ENCODE measurements at places on chromosomes 3 and 15.

GRCh38 chr3:35707904-35708303 lies 68.6 kb downstream of the ARPP21 start:
- peak; percentile 1 for DNase-seq

DNA sequence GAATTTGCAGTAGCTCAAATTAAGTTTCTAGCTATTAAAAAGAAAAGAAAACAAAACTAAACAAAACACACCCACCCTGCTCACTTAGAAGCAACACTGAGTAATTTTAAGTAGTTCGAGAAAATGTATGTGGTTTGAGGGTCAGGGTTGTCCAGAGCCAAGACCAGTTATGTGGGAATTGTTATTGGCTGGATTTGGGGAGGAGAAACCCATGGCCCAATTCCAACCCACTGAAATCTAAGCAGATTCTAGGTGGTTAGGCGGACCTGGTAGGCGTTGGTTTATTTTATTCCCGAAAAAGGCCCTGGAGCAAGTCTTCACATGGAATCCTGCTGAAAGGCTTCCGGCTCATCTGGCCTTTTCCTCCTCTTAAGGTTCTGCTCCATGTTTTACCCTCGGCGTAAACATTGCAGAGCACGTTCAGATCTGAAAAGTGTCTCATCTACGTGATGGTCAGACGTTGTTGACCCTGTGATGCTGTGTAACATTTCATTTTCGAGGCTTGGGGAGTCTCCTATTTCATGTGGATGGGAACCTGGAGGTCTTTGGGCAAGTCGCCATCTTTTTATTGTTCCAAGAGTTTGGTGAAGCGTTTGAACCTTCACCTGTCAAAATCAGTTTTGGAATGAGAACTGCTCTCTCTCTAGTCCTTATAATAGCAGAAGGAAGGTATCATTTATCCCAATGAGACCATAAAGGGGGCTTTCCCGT lies 64.0 kb downstream of the FLNB start:
- DNase-seq, result peak; percentile 71

DNA sequence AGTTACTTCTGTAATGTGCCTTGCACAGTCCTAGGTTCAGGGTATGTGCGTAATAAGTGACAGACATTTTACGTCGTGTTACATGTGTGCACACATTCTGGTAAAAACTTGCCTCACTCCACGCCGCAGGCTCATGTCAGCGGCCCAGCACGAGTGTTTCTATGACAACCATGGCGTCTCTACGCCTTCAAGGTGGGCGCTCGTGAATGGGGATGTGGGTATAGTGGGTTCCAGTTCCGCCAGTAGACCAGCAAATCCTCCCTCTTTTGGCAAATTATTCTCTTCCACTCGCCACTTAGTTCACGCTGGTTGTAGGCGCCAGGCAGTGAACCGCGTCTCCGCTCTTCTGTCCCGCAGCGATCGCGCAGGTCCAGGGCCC lies 40.3 kb downstream of the CHST14 start:
- DNase-seq, result peak; percentile 27

- DNase-seq, result peak; percentile 84
Observed at GRCh38 chr3:161914703-161915417, 418.3 kb downstream of the OTOL1 start.

GRCh38 chr3:49007771-49008528 lies 759 bp downstream of the WDR6 start:
- peak; percentile 81 for DNase-seq

DNA sequence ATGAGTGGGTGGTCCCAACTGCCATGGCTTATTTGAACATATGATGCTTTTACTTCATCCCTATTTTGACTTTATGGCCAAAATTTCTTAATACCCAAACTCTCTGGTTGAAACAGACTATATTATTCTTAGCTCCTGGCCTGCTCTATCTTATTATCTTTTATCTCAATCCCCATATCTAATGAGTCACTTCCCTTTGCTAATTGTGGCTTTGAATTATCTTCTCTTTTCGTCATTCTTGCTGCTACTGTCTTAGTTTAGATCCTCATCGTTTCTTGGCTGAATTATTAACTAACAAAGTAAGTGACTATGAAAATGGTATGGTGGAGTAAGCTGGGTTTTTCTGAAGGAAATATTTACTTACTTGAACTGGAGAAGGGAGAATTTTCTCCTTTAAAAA lies 28.2 kb upstream of the DNAJC19 start:
- no peak for DNase-seq

- peak; percentile 25 for DNase-seq
Observed at GRCh38 chr15:62752657-62753517, 289.7 kb upstream of the TPM1 start.

- peak; percentile 0 for DNase-seq
Observed at GRCh38 chr15:34436126-34436955, 1.3 kb downstream of the GOLGA8A start.

DNA sequence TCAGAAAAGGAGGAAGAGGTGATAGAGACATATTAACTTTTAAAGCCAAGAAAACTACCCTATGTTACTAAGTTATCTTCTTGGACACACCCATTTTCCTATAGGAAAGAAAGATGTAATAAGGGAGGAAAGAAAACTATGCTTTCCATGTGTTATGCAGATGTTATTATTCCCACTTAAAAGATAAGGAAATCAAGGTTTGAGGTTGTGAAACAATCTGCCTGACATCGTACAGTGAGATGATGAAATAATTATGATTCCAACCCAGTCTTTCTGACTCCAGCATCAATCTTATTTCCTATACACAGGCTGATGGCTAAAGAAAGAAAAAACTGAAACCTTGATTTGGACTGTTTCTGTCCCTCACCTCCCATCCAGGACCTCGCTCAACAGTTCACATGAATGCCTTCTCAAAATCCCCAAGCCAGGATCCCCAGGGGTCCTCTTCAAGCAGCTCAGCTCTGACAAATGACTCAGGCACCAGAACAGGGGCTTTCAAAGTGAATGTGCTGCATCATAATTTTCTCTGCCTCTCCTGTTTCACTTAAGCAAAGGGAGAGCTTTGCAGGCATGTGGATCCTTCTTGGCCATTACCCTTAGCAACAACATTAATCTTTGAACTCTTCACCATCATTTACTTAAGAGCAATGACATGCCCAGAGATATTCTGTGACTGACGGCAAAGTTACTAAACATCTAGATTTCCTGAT lies 12.4 kb upstream of the EID1 start:
- peak; percentile 75 for DNase-seq

DNA sequence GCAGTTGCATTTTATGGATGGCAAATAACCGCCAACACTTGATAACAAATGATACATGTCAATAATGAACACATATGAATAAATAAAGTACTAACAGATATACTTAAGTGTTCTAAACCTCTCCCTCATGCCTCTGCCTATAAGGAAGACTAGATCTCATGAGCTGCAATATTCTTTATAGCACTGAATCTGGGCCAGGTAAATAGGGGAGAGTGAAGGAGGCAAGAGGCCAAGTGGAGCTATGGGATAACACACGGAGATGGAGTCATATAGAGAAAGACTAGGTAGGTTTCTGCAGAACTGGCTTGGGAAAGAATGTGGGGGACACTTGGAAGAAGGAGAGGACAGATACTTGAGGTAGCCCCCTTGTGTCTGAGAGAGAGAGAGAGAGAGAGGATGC lies 354.2 kb upstream of the CFAP20DC start:
- no peak for DNase-seq

- no peak for DNase-seq
Observed at GRCh38 chr15:28974142-28974541, 88.4 kb downstream of the APBA2 start.
